Kidney capillary endothelial cell (primary cell): ENCODE measurements at places on chromosomes 3 and 15.
A peak's percentile ranks its signal among the peaks of the same experiment; 100 is the strongest.

- no peak for DNase-seq
These were observed 15.2 kb downstream of the DIS3L start for GRCh38 chr15:66308531-66308930.

- DNase-seq: no peak
These were observed 617.0 kb downstream of the PYDC2 start for GRCh38 chr3:192077795-192078497.

GRCh38 chr15:61243983-61244593, 15.0 kb upstream of the RORA start:
- no peak for DNase-seq

DNA sequence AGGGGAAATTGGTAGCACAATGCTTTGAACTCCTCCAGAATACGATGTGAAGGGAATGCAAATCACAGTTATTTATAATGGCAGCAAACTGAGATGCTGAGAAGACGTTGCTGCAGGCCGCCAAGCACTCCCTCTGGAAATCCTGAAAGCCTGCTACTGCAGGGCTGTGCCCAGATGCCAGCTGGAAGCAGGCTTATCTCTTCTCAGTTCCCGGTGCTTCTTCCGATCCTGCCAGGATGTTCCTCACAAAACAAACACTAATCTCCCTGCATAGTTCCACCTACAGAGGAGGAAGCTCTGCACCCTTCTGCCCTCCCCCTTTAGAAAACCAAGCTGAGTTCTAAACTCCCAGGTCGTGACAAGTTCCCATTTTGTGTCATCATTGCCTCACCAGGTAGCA, 201.7 kb upstream of the BCL6 start:
- DNase-seq: no peak

DNA sequence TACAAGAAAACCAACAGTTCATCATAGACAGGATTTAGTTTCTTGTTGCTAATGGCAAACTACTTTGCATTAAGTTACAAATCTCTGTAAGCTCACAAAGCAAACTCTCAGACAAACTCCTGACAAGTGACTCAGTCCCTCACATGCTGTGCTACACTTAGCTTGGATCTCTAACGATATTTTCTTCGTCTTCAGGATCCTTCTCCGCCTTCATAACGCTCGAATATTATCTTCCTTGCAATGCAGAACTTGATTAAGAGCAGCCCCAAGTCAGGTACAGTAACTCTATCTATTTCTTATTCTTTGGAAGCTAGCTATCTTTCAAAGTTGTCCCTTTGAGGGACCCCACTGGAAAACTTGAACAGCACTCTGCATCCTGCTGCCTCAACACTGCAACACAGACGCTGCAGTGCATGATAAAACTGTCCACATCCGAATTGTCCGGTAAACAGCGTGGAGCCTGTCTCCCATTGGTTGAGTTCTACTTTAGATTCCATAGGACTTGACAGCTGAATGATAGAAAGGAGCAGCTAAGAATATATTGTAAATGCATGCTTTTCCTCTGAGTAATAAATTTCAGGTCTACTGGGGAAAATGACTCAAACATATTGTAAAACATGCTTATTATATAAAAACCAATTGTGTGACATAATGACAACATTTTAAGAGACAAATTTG, 61.3 kb downstream of the UACA start:
- DNase-seq: peak; percentile 94

GRCh38 chr3:30848087-30848779, 46.2 kb downstream of the GADL1 start:
- no peak for DNase-seq

- no peak for DNase-seq
These were observed 9.4 kb downstream of the SEMA3G start for GRCh38 chr3:52435246-52436101.

- DNase-seq: no peak
These were observed 5.5 kb upstream of the EPHA3 start for GRCh38 chr3:89101921-89102320.

DNA sequence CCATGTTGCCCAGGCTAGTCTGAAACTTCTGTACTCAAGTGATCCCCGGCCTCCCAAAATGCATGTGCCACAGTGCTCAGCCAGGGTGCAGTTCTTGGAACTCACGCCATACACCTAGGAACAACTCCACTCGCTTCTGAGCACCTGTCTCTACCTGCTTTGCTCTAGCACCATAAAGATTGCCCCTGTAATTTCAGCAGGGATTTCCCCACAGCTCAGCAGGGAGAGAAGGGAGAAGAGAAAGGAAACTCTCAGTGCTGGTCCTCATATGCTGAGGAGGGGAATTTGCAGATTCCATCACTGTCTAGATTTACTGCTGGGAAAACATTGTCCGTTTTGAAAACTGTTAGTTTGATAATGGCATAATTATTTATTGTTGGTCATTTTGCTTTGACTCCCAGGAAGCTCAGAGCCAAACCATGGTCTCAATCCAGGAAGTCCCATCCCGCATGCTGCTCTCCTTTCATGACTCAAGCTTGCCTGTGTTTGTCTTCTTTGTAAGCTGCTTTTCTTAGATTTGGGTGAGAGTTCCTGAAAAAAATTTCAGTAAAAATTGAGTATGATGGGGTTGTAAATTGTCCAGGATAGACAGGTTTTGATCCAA, 24.2 kb downstream of the TRIM71 start:
- DNase-seq: no peak

- DNase-seq: no peak
These were observed 36.7 kb downstream of the ABTB1 start for GRCh38 chr3:127709320-127710060.
